ENCODE measurements at places on chromosomes 2 and 18. TPM values are rescaled to one million over a fixed set of nuclear protein-coding genes. Genes with fewer than 3 reads are reported as not detected.

DNA sequence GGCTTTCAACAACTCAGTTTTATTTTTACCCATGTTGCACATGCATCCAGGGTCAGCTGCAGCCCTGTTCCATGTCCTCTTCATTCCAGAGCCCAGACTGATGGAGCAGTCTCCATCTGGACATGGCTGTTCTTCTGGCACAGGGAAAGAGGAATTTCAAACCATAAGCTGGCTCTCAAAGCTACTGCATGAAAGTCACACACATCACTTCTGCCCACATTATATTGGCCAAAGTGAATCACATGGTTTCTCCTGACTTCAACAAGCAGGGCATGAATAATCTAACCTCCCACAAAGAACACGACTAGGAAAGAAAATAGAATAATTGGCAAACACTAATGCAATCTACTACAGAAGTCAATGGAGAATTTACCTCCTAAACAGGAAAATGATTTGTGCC is 94.2 kb downstream of the FTCDNL1 start:
- no peak for DNase-seq

Gene LIMS3
- total RNA-seq = 4.6 TPM

DNA sequence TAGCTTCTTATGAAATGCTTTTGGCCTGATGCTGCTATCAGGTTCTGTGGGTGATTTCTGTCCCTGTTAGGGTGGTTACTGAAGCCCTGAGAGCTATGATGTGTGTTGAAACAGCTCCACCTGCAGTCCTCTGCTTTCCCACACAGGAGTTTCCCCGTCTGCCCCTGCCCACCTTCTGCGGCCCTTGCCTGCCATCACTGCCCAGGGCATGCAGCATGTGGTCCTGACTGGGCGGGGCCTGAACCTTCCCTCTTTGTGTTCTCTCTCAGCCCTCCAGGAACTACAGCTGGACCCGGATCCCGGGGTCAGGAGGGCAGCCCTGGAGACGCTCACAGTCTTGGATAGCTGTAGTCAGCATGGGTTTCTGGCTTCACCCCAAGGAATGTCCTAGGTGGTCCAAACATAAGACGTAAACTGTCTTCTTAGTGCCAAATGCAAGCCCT is 21.4 kb downstream of the HJURP start:
- peak; percentile 61 for DNase-seq

GRCh38 chr2:169523681-169524080 is 14.2 kb downstream of the KLHL41 start:
- no peak for DNase-seq
